Stimulated activated CD8-positive, alpha-beta memory T cell treated with anti-CD3 and anti-CD28 coated beads, Interleukin-4, amount 100 ng/mL, for 4 hours (primary cell): ENCODE measurements at places on chromosomes 3 and 15.

GRCh38 chr3:139473155-139473771, 3.1 kb downstream of the RBP2 start:
- no peak for DNase-seq

DNA sequence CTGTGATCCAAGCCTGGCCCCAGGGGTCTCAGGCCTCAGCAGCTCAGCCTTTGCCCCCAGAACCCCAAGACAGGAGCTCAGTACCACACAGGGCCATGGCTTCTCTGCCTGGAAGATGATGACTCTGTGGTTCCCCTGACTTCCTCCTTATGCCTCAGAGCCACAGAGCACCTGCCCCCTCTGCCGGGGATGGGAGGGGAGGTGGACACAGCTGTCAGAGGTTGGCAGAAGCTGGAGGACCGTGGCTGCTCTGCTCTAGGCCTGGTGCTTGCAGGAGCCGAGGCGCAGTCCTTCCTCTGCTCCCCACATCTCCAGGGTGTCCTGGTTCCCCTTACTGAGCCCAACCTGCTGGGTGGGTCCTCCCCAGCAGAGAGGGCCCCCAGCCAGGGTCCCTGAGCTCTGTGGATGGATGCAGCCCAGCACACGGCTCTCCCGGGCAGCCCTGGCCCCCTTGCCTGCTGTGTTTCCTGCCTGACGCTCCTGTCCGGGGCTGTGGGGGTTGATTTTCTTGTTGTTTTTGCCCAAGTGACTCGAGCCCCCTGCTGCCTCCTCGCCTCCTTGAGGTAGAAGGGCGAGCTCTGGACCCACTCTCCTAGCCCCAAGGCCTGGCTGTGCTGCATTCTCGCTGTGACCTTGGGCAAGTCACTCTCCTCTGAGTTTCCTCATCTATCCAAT, 36.6 kb downstream of the PSTPIP1 start:
- no peak for DNase-seq

GRCh38 chr3:190716961-190717360, 145.5 kb downstream of the GMNC start:
- DNase-seq = no peak

- no peak for DNase-seq
Observed at GRCh38 chr3:142618917-142619461, 22.8 kb downstream of the PLS1 start.

- DNase-seq = peak; percentile 49
Observed at GRCh38 chr3:69082805-69083204, 1.9 kb upstream of the ARL6IP5 start.

DNA sequence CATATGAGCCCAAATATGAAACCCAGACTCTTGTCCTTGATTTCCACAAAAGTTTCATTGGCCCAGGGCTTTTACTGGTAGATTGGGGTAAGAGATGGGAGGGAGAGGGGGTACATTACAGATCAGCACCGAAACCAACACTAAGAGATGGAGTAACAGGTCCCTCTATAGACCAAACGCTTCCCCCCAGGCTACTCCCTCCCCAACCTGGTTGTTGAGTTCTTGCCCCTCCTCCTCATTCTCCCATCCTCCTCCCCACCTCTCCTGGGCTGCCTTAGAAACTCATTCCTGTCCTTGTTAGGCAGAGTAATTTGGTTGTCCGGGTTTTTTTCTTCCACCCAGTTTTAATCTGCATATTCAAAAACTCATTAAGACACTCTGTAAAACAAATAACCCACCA, 74.1 kb downstream of the MESD start:
- no peak for DNase-seq

DNA sequence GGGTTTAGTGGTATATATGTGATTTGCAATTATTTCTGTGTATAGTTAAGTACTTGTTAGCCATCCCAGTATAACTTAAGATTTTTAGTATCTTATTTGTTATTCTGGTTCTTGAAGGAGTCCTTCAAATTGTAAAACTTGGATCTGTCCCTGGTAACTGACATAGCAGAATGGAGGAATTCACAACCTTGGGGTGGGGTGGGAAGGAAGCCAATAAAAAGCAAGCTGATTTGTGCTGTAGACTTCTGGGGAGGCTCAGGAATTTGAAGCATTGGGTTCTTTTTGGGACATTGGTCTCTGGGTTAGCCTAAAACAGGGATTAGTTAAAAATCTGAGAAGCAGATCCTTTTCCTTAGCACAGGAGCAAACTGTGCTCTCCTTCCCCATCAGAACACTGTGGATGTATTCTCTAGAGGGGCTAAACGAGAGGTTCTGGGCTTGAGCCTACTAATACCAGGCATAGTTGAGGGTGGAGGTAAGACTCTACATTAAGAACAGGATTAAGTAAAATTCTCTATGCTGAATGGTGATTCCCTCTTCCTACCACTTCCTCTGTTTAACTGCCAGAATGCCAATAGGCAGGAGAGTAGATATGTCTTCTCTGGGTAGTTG, 42.2 kb downstream of the GMPS start:
- no peak for DNase-seq

DNA sequence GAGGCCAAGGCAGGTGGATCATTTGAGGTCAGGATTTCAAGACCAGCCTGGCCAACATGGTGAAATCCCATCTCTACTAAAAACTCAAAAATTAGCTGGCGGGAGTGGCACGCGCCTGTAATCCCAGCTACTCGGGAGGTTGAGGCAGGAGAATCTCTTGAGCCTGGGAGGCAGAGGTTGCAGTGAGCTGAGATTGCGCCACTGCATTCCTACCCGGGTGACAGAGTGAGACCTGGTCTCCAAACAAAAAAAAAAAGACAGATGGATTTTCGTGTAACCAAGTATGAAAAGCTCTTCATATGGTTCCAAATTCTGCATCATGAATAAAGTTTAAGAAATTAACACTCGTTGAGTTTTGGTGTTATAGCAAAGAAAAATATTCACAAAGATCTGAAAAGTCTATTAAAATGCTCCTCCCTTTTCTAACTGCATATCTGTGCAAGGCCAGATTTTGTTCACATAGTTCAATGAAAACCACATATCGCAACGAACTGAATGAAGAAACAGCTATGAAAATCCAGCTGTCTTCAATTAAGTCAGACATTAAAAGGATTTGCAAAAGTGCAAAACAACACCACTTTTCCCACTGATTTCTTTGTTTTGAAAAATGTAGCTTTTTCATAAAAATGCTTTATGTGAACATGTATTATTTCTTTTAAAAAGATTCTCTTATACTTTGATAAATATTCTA, 23.8 kb upstream of the FBLN2 start:
- DNase-seq = no peak

DNA sequence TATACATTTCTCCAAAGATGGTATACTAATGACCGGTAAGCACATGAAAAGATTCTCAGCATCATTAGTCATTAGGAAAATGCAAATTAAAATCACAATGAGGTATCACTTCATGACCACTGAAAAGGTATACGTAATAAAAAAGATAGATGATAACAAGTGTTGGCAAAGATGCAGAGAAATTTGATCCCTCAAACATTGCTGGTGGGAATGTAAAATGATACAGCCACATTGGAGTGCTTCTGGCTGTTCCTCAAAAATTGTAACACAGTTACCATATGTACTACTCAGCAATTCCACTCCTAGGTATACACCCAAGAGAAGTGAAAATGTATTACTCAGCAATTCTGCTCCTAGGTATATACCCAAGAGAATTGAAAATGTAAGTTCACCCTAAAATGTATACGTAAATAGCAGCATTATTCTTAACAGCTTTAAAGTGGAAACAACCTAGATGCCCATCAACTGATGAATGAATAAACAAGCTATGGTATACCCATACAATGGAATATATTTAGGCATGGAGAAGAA, 25.0 kb upstream of the KY start:
- DNase-seq = no peak

GRCh38 chr3:61664105-61664482, 102.7 kb downstream of the PTPRG start:
- no peak for DNase-seq

GRCh38 chr15:38690719-38691332, 126.2 kb upstream of the RASGRP1 start:
- peak; percentile 73 for DNase-seq

GRCh38 chr3:72311425-72311824, 526.5 kb upstream of the PROK2 start:
- no peak for DNase-seq

DNA sequence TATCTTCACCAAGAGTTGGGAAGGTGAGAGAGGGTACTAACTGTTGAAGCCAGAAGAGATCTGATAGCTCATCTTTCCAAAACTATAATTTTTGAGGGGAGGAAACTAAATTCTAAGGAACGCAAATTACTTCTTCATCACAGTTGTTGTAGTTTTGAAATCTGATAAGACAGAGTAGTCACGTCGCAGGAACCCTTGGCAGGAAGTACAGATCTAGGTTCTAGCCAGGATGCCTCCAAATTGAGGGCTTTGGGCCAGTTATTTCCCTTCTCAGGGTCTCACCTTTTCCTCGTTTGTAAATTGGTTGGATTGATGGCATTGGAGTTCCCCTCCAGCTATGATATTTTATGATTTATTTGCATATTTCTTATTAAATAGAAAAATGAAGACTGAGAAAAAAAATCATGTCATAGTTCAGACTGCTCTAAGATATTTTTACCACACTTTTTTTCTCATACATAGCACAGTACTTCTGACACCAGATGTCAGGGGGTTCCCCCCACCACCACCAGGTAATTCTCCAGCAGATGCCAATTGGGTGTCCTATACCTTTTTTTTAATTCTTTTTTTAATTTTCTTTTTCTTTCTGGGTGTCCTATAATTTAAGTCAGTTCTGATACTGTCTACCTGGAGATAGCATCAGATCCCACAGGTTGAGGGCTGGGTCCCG, 32.3 kb upstream of the APH1B start:
- no peak for DNase-seq

GRCh38 chr3:100506355-100506754, 13.9 kb downstream of the TMEM45A start:
- DNase-seq = no peak

DNA sequence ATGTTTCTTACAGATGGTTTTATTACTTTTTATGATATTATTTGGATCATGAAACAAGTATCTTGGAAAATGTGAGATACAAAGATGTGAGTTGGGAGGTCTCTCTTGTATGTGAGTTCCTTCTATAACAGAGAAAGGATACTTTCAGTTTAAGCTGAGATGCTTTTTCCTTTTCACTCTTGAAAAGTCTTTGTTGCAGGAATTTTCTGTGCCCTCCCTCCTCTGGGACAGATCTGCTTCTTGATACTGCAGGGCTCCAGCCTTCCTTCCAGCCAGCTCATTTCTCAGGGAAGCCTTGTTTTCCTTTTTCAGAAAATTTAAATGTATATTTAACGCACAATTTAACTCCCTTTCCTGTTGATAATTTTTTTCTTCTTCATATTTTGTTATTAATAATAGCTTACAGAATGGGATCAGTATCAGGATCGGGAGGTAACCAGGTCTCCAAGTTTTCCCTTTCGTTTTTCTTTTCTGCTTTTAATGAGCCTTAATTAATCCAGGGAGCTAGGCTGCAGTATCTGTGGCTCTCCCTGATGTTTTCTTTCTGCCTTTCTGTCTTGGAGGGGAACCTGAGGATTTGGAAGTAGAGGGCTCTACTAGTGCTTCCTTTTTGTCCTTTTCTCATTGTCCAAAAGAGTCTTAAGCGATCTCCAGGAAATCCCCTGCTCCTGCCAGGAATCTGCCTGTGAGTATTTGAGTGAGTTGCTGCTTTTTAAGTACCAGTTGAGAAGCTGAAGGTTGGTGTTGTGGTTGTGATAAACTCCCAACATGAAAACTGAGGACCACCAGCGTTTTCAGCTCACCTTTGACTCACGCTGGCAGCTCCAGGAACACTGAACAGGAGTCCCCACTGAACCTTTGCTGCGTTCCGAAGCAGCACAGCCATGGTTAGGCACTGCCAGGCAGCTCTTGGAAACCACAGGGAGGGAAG, 105.7 kb downstream of the IGF1R start:
- no peak for DNase-seq

GRCh38 chr15:82128401-82129148, 82.8 kb upstream of the MEX3B start:
- no peak for DNase-seq

DNA sequence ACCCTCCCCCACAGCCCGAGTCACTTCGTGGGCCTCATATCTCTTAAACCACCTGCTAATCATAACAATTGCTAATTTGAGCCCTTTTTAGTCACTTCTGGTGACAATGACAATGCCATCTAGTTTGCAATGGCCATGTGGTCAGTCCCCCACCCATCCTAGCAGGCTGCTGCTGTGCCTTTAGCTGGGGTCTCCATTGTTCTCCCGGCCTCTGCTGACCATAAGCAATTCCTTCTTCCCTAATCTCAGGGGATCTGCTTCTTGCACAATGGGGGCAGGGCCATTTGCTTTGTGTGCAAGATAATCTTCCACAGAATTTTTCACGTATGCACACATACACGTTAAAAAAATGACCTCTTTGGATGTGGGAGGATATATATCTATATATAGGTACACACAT, 406.1 kb upstream of the ONECUT1 start:
- no peak for DNase-seq

- DNase-seq = no peak
Observed at GRCh38 chr3:47270526-47270925, 12.1 kb downstream of the KIF9 start.

GRCh38 chr15:94875550-94875949, 644.2 kb downstream of the MCTP2 start:
- no peak for DNase-seq

- no peak for DNase-seq
Observed at GRCh38 chr3:14773691-14774128, 45.1 kb upstream of the FGD5 start.

DNA sequence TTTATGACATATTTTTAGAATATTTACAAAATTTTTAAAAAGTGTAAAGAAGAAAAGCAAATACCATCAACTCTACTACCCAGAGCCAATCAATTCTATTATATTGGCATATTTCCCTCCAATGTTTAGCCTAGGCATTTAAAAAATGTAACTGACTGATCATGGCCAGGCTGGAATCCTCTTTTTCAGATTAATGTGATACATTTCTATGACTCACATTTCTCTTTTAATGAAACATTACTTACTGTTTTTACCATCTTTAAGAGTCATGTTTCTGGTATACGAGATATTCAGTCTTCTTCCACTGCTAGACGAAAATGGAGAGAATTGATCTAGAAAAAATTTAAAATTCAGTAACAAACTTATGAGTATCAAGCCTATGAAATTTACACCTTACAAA, 53.4 kb upstream of the DCUN1D1 start:
- no peak for DNase-seq

GRCh38 chr3:122074621-122075265, 19.6 kb downstream of the CD86 start:
- no peak for DNase-seq

DNA sequence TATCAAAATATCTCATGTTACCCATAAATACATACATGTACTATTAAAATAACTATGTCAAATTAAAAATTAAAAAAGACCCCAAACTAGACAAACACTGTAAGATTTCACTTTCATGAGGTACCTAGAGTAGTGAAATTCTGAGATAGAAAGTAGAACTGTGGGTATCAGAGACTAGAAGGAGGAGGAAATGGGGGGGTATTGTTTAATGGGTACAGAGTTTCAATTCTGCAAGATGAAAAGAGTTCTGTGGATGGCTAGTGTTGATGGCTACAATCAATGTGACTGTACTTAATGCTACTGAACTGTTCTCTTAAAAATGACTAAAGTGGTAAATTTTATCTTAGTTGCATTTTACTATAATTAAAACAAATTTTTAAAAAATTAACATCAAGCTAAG, 36.6 kb downstream of the RFX7 start:
- DNase-seq = no peak
